AG08395 (cell line): ENCODE measurements at places on chromosomes 1 and 21.

- DNase-seq: no peak
These were observed 23.3 kb downstream of the SLC44A3 start for GRCh38 chr1:94843430-94843829.

- no peak for DNase-seq
These were observed 54.7 kb downstream of the ROR1 start for GRCh38 chr1:63828322-63829044.

- DNase-seq: peak; percentile 95
These were observed 636 bp upstream of the YRDC start for GRCh38 chr1:37808369-37809319.

DNA sequence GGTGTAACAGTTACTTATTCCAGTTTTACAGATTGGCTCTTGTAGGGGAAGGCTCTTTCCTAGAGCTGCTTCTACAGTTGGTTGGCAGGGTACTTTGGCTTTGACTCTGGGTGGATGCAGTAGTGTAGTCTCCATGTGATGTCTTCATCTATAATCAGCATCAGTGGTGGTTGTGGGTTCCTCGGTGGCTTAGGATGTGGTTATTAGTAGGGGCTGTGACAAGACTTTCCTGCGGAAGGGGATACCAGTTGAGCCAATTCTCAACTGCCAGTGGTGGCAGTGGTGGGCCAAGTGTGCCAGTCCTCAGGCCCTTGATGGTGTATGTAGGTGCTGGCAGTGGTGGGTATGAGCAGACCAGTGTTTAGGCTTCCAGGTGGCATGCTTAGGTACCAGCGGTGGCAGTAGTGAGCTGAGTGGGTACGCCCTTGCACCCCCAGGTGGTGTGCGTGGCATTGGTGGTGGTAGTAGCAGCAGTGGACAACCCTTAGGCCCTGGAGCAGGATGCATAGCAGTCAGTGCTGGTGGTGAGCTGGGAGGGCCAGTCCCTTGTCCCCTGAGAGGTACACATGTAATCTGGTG lies 27.2 kb upstream of the KLF18 start:
- DNase-seq: no peak

DNA sequence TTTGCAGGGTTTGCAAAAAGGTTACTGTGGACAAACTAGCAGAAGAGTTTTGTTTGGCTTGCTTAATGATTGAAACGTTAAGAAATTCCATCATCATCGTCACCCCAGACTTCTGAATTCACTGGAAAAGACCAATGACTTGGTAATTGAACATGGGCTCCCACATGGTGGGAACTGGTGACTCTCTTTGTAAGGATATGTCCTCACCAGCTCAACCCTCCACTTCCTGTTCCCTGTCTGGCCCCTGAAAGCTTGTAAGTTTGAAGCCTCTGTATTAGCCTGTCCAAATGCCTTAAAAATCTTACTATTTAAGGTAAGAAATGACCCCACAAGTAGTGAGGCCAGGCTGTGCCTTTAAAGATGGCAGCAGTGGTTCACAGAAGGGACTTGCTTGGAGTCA lies 9.7 kb downstream of the SYT6 start:
- DNase-seq: no peak

DNA sequence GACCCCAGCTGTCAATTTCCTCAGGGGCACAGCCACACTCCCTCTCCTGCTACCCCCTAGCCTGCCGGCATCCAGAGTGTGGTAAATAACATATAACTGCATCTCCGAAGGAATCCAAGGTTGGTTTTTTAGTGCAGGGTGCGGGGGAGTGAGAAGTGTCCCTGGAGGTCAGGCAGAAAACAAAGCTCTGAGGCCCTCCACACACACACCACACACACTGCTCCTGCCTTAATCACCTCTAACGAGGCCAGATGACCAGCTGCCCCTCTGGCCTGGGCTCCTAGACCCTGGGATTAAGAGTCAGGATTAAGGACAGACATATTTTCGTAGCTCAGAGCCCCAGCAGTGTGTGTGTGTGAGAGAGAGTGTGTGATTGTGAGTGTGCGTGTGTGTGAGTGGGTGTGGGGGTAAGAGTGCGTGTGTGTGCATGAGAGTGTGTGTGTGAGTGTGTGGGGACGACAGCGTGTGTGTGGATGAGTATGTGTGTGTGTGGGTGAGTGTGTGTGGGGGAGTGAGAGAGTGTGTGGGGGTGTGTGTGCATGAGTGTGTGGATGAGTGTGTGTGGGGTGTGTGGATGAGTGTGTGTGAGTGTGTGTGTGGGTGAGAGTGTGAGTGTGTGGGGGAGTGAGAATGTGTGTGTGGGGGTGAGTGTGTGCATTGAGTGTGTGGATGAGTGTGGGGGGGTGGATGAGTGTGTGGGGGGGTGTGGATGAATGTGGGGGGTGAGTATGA lies 14.6 kb downstream of the SDC3 start:
- no peak for DNase-seq

DNA sequence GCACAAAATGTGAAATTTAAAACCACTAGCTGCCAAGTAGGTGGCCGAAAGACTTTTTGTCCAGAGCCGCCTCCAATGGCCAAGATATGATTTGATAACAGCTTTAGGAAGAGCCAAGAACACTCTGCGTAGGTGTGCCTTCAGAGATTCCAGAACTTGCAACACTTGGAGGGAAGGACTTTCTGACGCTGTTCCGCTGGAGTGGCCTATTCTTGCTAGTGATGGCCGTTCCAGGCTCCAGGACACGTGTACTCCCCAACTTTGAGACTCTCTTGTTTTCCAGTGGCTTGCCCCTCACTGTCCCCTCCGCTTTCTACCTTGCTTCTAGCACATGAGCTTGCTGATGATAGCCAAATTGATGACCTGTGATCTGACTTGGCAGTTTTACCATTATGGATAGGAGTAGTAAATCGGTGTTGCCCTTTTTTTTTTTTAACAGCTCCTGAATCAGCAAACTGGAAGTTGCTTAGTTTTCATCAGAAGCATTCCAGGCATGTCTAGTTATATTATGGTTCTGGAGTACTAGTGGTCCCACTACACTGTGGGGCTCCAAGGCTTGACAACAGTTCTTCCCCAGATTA lies 1.0 kb downstream of the PRDX6 start:
- DNase-seq: peak; percentile 52

GRCh38 chr1:212624976-212625501 lies 16.5 kb downstream of the ATF3 start:
- no peak for DNase-seq

DNA sequence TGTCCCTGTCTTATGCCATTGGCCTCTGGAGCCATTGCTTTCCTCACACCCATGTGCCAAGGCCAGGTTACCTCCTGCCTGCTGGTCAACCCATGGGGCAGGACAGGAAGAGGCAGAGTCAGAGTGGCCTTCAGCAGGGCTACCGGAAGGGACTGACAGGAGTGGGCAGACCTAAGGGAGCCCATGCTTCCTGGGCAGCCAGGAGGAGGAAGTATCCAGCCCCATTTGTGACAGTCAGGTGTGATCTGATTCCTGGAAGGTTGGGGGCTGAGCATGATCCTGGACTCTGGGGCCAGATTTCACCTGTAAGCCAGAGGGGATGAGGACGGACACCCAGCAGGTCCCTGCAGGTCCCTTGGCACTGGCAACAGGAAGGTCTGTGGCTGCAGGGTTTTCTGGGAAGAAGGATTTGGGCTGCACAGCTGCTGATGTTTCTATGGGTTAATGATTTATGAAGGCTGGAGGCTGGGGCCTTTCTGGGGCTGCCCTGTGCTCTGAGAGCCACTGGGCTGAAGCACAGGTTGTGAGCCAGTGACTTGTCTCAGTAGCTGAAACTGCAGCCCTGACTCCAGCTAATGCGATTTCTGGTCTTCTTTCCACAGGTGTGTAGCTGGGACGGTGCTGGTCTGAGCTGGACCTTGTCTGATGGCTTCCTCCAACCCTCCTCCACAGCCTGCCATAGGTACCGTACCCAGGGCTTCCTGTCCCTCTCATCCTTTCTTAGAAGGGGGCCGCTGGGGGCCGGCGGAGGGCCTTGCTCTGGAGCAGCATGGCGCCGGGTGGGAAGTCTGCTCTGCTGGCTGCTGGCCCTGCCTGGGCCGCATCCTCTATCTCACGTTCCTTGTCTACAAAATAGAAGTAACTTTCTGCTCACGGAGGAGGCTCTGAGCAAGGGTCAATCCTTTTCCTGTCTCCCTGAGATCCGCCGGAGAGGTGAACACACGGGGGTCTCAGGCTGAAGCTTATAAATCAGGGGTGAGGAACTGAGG lies 40.7 kb downstream of the ARHGEF10L start:
- DNase-seq: no peak

GRCh38 chr1:2789164-2789985 lies 12.1 kb downstream of the TTC34 start:
- DNase-seq: no peak

- no peak for DNase-seq
These were observed 59.6 kb upstream of the ITPKB start for GRCh38 chr1:226798427-226799411.

DNA sequence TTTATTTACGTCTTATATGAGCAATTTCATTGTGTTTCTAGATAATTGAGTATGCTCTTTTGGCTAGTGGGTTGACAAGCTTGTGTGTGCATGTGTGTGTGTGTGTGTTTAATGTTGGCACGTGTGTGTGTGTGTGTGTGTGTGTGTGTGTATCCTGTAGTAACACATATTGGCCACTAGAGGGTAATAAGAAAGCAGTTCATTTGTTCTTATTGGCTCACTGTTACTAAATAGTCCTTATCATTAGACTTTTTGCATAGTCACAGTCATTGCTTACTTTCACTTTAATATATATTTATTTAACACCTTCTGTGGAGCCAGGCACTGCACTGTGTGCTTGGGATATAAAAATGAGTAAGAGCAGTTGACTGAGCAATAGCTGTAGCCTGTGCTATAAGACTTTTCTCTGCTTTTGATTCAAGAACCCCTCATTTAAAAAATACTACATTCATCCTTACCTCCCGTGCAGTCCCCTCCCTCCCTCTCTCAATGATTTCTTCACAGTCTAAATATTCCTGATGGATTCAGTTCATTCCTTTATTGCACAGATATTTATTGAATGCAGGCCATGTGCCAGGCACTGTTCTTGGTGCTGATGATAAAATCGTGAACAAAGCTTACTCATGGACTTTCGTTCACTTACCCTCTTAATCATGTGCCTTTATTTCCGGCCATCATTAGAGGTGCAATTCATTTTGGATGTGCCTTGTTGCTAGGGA lies 96.7 kb downstream of the DYRK1A start:
- peak; percentile 24 for DNase-seq

- DNase-seq: no peak
These were observed 8.0 kb upstream of the KIRREL1 start for GRCh38 chr1:157985473-157985872.

- DNase-seq: peak; percentile 84
These were observed 67.4 kb downstream of the DMRTB1 start for GRCh38 chr1:53526451-53527101.

DNA sequence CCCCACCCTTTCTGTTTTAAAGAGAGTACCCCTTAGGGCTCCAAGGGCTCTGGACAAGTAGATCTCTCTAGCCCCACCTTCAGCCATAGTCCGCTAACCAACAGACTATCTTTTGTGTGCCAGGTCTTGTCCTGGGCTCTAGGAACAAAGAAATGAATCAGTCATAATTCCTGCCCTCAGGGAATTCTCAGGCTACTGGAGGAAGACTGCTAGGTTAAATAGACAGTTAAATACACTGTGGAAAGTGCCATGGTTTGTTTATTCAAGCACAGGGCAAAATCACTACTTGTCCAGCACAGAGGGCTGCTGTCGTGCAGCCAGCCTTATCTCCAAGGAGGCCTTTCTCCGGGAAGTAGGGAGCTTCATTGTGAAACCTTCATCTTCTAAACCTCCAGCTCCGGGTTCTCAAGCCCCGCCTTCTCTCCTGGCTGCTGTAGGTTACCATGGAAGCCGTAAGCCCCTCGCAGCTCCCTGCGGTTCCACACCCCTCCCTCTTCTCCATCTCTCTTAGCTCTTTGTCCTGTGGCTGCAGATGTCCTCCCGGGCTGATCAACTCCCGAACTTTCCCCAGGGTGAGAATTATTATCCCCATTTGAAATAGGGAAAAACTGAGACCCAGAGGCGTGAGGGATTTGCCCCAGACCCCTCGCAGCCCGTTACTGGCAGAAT lies 29.8 kb downstream of the SHISAL2A start:
- DNase-seq: peak; percentile 31

DNA sequence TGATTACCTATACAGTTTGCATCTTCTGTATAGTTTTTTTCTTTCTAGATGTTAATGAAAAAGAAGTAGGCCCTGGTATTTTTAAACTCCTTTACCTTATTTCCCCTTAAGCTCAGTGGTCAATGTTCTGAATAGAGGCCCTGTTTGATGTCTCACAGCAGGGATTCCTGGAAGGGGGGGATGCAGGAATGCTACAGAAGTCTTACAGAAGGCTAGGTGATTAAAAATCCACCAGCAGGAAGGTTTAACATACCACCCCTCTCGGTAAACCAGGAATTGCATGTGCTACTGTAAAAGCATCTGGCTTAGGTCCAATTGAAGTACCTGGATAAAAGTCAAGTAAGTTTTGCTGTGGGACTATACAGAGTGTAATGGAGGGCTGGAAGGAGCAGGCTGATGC lies 78.3 kb downstream of the NOS1AP start:
- DNase-seq: no peak

DNA sequence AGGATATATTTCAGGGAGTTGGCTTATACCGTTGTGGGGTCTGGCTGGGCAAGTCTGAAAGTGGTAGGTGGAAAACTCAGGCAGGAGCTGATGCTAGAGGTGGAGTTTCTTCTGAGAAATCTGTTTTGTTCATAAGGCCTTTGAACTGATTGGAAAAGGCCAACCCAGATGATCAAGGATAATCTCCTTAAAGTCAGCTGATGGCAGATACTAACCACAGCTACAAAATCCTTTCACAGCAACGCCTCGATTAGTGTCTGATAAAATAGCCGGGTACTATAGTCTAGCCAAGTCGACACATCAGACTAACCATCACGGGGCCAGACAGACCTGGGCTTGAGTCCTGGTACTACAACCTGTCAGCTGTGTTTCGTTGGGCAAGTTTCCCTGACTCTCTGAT lies 21.4 kb downstream of the OPRD1 start:
- no peak for DNase-seq

- DNase-seq: peak; percentile 77
These were observed 65.5 kb downstream of the CASZ1 start for GRCh38 chr1:10730985-10731384.

GRCh38 chr1:224681816-224682215 lies 65.7 kb downstream of the CNIH3 start:
- DNase-seq: no peak

GRCh38 chr1:7346070-7346596 lies 425.0 kb upstream of the VAMP3 start:
- no peak for DNase-seq

GRCh38 chr1:203512848-203513584 lies 19.1 kb downstream of the OPTC start:
- peak; percentile 96 for DNase-seq

DNA sequence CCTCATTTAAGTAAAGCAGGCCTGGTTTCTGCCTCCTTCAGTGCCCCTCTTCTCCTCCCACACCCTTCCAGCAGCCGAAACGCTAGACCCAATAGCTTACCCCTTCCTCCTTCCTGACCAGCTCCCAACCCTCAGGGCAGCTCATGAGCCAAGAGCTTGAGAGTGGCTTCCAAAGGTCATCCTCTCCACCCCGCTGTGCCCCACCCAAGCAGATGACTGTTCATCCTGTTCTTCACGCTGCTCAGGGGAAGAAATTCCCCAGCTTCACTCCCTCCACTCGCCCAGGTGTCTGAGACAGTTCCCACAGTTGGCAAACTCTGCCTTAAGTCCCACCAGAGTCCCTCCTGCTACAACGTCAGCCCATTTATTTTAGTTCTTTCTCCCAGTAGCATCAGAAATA lies 23.4 kb downstream of the ARHGEF19 start:
- peak; percentile 24 for DNase-seq
